ENCODE measurements at places on chromosomes 4 and X.

DNA sequence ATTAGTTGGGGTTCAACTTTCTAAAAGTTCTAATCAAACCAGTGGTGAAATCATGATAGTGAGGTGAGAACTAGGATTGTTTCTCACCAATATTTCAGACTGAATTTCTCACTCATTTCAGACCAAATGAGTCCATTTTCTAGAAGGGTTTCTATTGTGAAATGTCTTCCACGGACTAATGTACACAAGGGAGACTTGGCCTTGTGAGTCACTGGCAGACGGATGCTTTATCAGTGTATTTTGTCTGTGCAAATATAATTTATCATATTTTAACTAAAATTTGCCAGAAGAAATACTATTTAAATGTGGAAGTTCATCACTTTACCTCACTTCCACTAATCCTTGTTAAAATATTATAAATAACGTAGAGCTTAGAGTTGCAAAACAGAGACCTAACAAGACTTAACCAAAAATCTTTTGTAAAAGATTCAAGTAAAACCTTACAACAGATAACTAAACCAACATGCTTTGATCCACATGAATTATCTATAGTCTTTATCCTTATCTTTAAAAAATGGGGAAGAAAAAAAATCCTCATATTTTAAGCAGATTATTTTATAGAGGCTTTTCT lies 506.0 kb upstream of the FAM241A start:
- DNase-seq: no peak

DNA sequence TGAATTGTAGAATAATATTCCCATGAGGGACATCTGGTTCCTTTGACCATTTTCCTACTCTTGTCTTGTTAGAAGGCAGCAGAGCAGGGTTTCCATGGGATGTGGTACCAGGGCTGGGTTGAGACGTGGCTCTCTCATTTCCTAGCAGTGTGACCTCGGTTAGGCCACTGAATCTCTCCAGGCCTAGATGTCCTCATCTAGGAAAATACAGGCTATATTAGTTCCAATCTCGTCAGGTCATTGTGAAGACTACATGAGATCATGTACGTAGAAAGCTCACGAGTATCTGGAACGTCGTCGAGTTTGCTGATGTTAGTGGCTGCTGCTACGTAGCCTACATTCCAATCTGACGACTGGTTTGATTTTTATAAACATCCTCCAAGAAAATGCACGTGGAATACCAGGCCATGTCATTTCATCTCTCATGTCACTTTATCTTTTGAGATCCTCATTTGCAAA lies 278.2 kb upstream of the GATB start:
- DNase-seq: no peak

GRCh38 chr4:51842554-51843308 lies at the start of gene DCUN1D4:
Gene DCUN1D4, plus strand, starts transcription at chr4:51843153. Its CDS starts 90 bp downstream, at chr4:51843243.
- DNase-seq: peak; percentile 100

GRCh38 chr4:99651016-99651769 lies 6.4 kb downstream of the C4orf54 start:
- no peak for DNase-seq

GRCh38 chr4:128942607-128943006 lies 133.1 kb downstream of the JADE1 start:
- no peak for DNase-seq

GRCh38 chr4:167136270-167136669 lies 98.0 kb downstream of the SPOCK3 start:
- DNase-seq: no peak

DNA sequence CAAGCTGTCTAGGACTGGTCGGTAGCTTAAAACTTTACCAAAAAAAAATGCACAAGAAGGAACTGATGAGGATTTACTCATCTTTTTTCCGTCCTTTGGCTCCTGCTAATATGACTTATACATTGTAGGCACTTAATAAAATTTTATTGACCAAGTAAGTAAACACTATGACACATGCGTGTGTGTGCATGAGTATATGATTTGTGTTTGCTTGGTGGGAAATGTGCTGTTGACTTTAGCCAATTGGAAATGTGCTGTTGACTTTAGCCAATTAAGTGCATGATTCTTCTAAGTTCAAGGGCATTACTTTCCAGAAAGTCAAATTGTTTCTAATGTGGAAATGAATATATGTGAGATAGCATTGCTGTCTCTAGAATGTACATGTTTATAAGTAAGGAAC lies 78.3 kb downstream of the FIP1L1 start:
- DNase-seq: no peak

DNA sequence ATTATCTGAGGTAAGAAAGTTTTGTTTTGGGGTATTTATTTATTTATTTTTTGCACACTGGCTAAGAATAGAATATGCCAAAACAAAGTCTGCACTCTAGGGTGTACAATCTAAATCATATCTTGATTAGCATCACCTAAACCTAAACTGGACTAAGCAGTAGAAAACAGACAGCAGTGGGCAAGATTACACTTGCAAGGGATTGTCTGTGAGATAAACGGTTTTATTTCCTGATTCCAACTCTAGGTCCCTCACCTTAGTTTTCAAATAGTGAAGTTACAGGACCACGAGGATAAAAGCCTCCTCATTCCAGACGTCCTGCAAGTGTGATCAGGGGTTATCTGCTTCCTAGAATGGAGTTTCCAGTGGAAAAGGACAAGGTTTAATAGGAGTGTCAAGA lies 86.1 kb downstream of the SH3RF1 start:
- no peak for DNase-seq
